ENCODE measurements at places on chromosomes 13 and 19.

DNA sequence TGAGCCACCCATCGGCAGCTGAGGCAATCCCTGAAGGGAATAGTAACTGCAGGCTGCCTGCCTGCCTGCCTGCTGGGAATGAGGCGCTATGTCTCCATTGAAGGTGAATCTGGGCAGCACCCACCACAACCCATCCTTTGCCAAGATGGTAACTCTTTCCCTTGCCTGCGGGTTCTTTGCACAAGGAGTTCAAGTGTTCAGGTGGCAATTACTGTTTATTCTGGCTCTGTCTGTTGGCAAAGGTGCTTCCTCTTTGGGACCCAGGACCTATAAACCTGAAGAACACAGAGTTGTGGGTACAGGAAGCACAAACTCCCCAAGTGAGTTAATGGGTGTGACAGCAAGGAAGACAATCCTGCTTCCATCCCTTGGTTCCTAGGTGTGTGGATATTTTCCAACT lies 448.1 kb upstream of the ZNF507 start:
- DNase-seq, result no peak

DNA sequence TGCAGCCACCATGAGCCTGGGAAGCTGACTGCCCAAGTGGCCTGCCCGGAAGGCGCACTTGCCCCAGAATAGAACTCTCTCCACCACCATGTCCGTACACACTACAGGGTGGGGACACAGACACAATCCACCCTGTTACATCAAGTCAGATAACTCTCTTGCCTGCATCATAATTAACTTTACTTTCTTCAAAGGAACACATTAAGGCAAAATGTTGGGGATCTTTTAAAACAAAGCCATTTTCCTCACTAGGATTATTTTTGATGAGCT lies 23.3 kb upstream of the VSTM2B start:
- DNase-seq, result no peak

DNA sequence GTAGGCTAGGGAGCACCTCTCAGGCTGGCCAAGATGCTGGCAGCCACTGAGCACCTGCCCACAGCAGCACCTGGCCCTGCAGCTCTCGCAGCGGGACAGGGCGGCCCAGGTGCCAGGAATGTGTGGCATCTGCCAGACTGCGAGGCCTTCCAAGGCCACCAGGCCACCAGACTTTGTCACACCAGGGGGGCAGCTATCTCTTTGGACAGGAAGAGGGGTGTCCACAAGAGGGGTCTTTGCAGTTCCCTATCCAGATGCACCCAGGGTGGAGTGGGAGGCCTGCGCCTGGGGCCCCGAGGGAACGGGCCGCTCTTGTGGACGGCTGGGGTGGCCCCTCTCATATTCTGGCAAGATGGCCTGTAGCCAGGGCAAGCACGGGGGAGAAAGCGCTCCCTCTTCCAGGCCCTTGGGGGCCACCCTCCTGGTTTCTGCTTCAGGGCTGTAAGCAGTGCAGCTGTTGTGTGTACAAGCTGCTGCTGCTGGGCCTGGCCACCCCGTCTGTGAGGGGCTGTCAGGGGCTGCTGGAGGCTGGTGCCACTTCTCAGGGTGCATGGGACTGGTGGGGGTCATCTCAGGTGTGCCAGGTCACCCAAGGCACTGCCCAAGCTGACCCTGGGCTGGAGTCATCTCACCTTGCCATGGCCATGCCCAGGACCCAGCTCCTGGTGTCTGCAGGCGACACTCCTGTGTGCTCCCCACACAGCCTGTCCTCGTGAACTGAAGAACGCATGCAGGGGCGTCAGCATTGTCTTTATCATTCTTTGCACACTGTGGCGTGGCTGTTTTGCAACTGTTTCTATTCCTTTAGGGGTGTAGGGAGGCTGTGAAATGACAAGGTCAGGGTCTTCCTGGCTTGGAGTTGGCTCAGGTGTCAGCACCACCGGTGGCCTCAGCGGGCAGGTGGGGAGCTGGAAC lies 1.8 kb downstream of the TEX29 start:
- DNase-seq, result peak; percentile 27

DNA sequence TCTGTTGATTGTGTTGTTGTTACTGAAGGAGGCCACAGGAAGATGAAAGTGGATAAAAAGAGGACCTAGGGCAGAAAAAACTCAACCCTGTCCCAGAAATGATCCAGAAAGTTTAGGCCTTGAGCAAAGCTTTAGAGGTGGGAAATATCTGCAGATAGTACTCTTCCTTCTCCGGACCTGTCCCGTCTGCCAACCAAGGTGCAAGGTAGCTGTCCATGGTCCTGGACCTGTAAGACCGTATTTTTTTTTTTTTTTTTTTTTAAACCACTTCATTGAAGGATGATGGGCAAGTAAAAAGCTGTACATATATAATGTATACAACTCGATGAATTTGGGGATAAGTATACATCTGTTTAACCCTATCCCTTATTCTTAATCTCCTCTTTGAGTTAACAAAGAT lies 225.9 kb downstream of the OLFM4 start:
- DNase-seq, result no peak

DNA sequence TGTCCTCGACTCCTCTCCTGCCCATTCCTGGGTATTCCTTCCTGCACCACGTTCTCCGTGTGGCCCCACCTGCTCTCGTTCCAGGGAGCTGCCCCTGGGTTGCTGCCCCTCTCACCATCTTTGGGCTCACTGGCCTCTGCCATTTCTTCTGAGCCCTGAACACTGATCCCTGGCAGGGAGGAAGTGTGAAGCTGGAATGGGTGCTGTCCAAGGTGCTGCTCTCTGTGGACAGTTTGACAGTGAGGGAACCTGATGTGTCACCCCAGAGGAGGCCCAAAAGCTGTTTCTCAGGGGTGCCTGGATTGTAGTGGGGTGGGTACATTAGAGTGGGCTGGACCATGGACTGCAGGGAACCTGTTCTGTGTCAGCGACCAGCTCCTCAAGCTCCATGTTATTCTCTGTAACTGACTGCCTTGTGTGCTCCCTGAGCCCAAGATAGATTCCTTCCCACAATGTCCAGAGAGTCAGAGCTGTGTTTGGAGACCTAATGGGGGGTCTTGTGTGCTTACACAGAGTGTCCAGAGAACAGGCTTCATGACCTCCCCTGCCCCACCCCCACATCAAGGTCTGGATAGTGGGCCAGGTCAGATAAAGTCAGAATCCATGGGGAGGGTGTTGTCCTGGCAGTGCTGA lies 7.2 kb upstream of the CEACAM8 start:
- peak; percentile 52 for DNase-seq

GRCh38 chr19:54211235-54211634 lies 10.6 kb downstream of the RPS9 start:
- DNase-seq, result no peak

GRCh38 chr13:24292481-24292880 lies 16.9 kb upstream of the C1QTNF9 start:
- DNase-seq, result no peak

DNA sequence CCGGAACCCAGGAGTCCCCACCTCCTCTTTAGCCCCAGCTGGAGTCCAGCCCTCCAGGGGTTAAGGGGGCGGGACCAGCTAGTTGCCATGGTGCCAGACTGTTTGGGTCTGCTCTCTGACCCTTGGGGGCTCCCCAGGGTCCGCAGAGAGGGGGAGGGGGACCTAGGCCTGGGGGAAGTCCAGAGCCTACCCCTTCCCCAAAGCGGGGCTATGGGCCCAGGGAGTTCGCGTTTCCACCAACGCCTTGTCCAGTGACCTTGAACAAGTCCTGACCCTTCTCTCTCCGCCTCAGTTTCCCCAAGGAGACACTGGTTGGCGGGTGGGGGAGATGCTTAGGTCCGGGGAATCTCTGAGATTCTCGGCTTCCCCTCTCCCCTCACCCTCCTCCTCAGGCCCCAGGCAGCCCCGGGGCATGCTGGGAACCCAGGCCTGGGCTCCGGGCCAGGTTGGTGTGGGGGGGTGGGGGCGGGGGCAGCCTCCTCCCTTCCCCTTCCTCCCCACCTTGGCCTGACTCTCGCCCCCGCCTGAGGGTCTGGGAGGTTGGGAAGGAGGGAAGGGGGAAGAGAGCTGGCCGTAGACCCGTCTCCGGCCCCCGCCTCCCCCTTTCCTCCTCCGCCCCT lies 2.6 kb upstream of the SPACA6 start:
- peak; percentile 94 for DNase-seq

DNA sequence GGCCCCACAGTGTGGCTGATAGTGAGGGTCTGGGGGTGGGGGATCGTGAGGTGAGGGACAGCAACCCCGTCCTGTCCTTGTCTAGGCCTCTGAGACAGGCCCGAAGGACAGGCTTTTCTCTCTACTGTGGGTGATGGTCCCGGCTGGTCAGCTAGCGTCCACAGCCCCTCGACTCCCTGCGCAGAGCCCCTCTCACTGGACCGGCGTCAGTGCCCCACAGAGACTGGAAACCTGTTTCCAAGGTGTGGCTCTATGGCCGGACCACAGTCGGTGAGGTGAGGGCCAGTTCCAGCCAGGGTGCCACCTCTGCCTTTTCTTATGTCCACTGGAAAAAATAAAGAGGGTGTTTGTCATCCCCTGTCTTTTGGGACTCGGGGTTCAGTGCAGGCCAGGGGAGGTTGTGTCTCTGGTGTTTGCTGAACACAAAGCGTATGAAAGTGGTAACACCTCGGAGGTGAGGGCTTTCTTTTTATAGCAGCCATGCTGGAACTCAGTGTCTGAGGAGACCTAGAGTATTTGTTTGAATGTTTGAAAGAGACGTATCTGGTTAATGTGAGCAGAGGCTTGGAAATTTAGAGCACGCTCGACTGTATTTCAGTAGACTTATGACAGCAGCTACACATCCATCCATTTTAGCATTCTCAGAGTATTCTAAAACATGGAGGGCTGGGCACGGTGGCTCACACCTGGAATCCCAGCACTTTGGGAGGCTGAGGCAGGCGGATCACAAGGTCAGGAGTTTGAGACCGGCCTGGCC lies 22.8 kb downstream of the ATP11A start:
- peak; percentile 38 for DNase-seq

GRCh38 chr19:13665125-13665905 lies 99.0 kb upstream of the MRI1 start:
- DNase-seq, result no peak

GRCh38 chr19:52734331-52734892 lies 432 bp downstream of the ZNF611 start:
- no peak for DNase-seq

DNA sequence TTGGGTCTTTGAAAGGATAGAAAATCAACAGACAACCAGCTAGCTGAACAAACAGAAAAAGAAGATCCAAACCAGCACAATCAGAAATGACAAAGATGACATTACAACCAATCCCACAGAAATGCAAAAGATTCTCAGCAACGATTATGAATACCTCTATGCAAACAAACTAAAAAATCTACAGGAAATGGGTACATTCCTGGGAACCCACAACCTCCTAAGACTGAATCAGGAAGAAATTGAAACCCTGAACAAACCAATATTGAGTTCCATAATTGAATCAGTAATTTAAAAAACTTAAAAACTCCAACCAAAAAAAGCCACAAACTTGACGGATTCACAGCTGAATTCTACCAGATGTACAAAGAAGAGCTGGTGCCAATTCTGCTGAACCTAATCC lies 20.9 kb upstream of the C1QTNF9B start:
- no peak for DNase-seq

DNA sequence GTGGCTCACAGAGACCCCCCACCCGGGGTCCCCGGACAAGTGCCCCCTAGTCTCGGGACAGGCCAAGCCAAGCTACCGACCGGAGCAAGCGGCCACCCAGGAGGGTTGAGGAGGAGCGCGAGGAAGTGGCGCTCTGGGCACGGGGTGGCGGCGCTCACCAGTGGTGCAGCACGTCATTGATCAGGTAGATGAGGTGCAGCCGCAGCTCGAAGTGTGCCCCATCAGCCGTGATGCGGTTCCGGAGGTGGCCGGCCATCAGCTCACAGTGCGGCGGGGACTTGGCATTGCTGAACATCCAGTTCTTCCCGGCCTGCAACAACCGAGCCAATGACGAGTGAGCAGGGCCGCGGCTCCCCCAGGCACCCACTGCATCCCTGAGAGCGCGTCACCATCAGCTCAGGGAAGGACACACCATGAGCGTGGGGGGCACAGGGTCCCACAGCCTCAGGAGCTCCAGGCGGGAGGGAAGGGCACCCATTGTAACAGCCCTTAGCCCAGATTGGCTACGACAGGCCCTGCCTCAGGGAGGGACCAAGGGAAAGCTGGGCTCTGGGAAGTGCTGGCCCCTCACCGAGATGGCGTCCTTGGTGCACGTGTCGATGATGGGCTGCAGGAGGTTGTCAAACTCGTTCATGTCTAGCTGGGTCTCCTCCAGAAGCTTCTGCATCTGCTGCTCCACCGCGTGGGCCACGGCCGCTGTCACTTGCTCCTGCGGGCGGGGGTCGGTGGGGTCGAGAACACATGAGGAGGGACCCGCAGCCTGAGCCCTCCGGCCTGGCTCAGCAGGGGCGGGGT lies 9.6 kb downstream of the CHERP start:
- no peak for DNase-seq

- DNase-seq, result peak; percentile 88
These were observed at the start of gene SHISA2 for GRCh38 chr13:26051657-26052311. Gene SHISA2 (minus strand): TSS chr13:26052016. CDS start chr13:26050975, 1,041 bp downstream.

DNA sequence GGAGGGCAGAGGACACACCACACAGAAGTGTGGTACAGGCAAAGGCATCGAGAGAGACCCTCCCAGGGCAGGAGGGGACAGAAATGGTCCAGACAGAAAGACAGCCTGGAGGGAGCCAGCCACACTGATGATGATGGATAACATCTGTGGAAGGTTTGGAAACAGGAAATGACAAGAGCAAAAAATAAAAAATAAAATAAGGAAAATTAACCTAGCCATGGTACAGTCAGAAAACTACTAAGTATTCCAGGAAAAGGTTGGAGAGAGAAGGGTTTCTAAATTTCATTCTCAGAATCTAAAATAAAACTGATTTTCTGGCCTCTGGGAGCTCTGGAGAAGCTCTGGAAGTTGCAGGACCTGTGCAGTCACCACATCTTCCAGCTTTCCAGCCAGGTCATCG lies 115.2 kb upstream of the VSTM2B start:
- no peak for DNase-seq

DNA sequence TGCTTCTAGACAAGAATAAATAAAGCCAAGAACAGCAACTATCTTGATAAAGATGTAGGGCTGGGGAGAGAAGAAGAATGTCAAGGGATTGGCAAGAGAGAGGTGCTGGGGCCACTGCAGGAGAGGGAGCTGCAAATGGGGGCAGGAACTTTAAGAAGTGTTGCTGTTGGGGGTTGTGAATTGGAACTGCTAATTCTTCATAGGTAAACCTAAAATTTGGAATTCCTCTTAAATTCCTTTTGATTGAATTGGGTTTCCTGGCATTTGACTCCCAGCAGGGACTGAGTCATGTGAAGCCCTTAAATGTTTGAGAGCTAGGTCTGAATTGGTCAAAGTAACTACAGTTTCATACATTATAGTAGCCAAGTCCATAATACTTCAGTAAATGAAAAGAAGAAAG lies 305.6 kb upstream of the TMTC4 start:
- no peak for DNase-seq

GRCh38 chr19:868458-869244 lies 9.2 kb downstream of the CFD start:
- DNase-seq, result no peak
